ENCODE measurements at places on chromosomes 2 and 18.

- DNase-seq: no peak
Measured at GRCh38 chr2:177073611-177074010, 139.0 kb upstream of the HNRNPA3 start.

DNA sequence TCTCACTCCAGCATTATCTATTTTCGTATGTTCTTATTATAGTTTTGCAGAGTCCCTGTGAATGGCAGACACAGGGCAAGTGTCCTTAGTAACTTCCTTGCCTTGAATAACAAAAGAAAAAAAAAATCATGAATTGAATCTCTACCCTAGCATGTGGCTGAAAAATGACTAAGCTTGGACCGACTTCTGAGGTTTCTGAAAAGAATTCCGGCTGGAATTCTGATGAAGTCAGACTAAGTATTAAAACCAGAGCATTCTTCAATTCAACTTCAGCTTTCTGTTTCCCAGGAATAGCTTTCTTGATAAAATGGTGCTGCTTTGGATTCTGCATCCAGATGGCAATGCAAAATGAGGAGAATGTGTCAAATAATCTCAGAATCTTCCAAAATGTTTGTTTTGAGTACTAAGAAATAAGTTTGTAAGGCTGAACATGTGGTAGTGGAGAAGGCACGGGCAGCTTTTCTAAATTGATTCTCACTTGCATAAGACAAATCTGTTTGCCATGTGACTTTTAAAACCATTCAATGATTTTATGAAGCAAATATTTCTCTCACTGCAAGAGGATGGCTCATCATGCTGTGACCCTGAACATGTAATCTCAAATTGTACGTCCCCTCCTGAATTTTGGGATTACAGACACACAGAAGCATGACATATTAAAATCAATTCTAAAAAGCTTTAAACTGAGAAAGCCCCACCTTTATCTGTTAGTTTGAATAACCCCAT, 1462.8 kb upstream of the LRRTM1 start:
- DNase-seq: no peak

DNA sequence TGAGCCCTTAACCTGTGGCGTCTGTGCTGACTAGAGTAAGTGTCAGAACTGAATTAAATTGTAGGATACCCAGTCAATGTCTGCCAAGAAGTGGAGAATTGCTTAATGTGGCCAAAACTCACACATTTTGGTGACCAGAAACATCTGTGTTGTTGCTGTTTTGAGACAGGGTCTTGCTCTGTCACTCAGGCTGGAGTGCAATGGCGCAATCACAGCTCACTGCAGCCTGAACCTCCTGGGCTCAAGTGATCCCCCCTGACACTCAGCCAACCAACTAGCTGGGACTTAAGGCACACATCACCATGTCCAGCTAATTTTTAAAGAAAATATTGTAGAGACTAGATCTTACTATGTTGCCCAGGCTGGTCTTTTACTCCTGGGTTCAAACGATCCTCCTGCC, 34.4 kb upstream of the RTN4 start:
- DNase-seq: no peak

GRCh38 chr2:160175169-160176134, 24.6 kb downstream of the ITGB6 start:
- DNase-seq: no peak

- DNase-seq: no peak
Measured at GRCh38 chr18:56286775-56287325, 351.5 kb downstream of the TXNL1 start.

GRCh38 chr2:207291625-207292252, 126.0 kb upstream of the KLF7 start:
- no peak for DNase-seq

DNA sequence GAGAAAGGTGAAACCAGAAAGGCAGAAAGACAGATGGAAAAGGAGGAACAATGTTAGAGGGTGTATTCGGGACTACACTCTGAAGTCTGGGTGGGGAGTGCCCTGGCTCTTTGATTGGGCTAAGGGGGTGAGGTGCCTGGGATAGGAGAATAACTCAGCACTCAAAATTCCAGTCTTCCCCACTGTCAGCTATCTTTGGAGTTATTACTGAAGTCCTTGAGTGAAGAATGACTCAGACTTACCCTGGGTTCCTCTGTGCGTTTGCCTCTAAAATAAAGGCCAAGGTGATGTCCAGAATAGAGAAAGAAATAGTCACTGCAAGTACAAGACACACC, 151.8 kb upstream of the SERPINE2 start:
- DNase-seq: no peak

DNA sequence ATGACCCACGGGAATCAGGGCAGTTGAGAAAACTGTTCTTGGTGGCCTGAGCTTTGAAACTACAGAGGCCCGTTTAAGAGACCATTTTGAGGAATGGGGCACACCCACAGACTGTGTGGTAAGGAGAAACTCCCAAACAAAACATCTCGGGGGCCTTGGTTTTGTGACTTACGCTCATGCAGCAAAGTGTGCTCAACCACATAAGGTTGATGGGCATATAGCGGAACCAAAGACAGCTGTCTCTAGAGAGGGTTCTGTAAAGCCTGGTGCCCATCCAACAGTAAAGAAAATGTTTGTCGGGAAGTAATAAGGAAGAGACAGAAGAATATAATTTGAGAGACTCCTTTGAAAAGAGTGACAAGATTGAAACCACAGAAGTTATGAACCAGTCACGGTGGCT, 5.4 kb downstream of the MRO start:
- no peak for DNase-seq

GRCh38 chr2:240196716-240197461, 56.4 kb upstream of the OTOS start:
- DNase-seq: no peak

DNA sequence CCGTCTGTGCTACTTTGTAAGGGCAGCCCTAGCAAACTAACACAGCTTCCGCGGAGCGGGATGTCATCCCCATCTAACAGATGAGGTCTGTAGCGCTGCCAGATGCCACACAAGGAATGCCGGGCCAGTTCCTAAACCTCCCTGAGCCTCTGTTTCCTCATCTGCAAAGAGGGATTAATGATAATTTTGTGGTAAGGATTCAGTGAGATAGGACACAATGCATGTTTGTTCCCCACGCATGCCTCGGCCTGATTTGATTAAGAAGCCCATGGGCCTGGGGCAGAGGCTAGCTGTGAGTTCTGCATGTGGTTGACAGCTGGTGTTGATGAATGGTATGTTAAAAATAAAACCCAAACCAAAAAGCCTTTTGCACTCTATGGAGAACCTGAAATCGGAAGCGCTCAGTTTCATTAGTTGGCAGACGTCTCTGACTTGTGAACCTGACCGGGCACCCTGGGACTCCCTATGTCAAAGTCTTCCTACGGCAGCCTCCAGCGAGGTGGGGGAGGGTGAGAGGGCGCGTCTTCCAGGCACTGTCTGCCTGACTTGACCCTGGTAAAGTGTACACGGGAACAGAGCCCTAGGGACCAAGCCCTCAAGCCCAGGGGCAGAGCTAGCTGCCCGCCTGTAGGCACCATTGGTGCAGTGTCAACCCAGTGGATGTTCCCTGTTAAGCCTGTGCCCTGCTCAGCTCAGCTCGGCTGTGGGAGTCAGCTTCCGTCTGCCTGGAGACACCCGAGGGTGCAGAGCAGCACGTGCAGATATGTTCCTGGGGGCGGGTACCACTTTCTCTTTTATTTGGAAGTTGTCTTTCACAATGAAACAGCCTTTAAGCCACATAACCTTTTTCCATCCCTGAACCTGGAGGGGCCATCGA, 14.8 kb upstream of the INHBB start:
- no peak for DNase-seq

- DNase-seq: no peak
Measured at GRCh38 chr18:35190948-35191697, 49.7 kb upstream of the ZNF397 start.

DNA sequence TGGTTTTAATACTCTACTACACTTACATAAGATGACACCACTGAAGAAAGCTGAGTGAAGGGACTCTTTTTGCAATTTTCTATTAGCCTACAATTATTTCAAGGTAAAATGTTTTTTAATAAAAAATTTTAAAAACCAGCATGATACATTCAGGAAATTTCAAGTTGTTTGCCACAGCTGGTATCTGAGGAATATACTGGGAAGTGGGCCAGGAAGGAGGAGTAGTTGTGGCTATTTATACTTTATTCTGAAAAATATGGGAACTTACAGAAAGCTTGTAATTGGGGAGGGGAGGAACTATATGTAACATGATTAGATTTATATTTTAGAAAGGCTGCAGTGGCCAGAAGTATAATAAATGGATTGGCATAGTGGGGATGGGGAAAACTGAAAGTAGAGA, 40.8 kb downstream of the WDR35 start:
- no peak for DNase-seq

DNA sequence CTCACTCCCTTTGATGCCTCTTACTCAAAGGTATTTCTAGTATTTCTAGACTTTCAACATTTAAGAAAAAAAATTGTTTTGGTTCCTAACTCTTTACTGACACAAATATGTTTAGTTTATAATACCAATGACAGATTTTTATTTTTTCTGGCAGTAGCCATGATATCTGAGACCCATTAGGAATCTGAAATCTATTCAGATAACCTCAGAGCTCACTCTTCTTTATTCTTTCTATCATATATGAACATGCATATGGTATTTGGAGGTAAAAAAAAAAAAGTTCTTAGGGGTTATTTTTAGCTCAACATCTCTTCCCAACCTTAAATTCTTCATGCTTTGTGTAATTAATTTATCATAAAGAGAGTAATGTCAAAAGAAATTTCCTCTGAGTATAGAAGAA, 465.5 kb downstream of the CDH2 start:
- DNase-seq: no peak

GRCh38 chr2:41495050-41495449, 552.8 kb upstream of the PKDCC start:
- no peak for DNase-seq

- DNase-seq: peak; percentile 84
Measured at GRCh38 chr18:74598350-74599001, 806 bp downstream of the ZNF407 start.

- peak; percentile 44 for DNase-seq
Measured at GRCh38 chr2:207692206-207693065, 19.0 kb upstream of the CCNYL1 start.

DNA sequence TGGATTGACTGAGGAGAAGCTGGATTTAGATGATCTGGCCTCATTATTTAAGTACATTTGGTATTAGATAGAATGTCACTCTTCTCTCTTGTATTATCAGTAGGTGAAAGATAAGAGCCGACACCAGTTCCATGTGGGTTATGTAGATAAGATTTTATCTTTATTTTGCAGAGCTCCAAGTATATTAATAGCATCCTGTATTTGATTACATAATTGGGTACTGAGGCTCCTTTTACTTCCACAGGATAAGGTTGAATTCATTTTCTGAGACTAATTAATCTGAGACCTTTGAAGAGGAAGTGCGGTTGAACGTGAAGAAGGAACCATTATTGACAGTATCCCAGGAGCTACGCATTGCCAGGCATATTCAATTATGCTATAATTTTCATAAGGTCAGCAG, 32.8 kb upstream of the CD226 start:
- no peak for DNase-seq

- DNase-seq: no peak
Measured at GRCh38 chr2:239732666-239733010, 292.5 kb downstream of the NDUFA10 start.

GRCh38 chr2:71906357-71906973, 241.2 kb downstream of the CYP26B1 start:
- no peak for DNase-seq

- no peak for DNase-seq
Measured at GRCh38 chr2:66443979-66444861, 9.3 kb downstream of the MEIS1 start.

DNA sequence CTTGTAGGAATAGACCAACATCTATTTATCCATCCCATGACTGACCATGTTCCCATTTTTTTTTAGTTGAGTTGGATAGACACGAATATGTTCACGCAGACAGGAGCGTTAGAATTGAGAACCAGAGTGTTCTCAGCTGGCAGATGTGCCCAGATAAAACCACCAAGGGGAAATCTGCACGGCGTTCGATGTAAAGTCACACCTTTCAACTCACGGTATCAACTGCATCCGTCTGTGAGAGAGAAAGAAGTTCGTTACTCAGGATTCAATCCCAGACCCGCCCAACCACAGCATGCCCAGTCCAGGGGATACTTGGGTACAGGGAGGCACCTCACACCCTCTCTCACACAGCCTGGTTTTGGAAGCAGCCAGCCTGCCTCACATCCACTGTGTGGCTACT, 26.1 kb downstream of the MAL start:
- no peak for DNase-seq

GRCh38 chr2:241853651-241854341, 4.9 kb downstream of the PDCD1 start:
- DNase-seq: no peak

GRCh38 chr2:144015655-144016245, 504.2 kb downstream of the ZEB2 start:
- no peak for DNase-seq

- no peak for DNase-seq
Measured at GRCh38 chr2:148531669-148532428, 112.7 kb upstream of the EPC2 start.

- DNase-seq: peak; percentile 75
Measured at GRCh38 chr2:27320958-27321543, 1.8 kb downstream of the MPV17 start.

DNA sequence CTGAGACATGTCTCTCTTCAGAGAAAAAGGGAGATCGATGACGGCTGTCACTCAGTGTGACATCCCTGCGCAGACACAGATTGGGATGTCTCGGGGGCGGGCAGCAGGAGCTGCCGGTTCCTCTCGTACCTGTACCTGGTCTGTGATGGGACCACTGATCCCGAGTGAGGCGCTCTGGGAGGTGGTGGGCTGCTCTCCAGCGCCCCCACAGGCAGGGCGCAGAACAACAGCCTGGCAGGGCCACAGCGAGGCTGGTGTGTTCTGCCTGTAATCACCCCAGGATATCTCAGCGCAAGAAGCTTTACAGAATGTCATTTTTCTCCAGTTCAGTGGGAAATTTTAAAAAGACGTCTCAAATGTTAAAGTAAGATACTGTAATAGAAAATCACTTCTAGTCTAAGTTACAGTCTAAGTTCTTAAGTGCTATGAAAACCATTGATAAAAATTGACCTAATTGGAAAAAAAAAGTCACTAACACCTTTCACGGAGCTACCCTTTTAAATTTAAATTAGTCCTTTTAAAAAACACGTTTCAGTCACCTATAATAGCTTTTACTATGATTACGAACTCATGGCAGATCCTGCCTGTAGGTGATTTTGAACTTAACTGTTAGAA, 189.8 kb downstream of the SNTG2 start:
- no peak for DNase-seq

DNA sequence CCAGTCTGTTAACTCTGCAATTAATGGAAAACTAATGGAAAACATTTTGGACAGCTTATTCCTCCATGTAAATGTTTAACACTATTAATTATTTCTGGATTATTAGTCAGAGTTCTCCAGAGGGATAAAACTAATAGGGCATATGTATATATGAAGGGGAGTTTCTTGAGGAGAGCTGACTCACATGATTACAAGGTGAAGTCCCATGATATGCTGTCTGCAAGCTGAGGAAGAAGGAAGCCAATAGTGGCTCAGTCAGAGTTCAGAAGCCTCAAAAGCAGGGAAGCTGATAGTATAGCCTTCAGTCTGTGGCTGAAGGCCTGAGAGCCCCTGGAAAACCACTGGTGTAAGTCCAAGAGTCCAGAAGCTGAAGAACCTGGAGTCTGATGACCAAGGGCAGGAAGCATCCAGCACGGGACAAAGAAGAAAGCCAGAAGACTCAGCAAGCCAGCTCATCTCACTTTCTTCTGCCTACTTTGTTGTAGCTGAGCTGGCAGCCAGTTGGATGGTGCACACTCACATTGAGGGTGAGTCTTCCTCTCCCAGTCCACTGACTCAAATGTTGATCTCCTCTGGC, 136.0 kb downstream of the PTH2R start:
- DNase-seq: no peak

Data from pancreas (tissue), 10 donors.